ENCODE measurements at places on chromosomes 6 and 20.

DNA sequence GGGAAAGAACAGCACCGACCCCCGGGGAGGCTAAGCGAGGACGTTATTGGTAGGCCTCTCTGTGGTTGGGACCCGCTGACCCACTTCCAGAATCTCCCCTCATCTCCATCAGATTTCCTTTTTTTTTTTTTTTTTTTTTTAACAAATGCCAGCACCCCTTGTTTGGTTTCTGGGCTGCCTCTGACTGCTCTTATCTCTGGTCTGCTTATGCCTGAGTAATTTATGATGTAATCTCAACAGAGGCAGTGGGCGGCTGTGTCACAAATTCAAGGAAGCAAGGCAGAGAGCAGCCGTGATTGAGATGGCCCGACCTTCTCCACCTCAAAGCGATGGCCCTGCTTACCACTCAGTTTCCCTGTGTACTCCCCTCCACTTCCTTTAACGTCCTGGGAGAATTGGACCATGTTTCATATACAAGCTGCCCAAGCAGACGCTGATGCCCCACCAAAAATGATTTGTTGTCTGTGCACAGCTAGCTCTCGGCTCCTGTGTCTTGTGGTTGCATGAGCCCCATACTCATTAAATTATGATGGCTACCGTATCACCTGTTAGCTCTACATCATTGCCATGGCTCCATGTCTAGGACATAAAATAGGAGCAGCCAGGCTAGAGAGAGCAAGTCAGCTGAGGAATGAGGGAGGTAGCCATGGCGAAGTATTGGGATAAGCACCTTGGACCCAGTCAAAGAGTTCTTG, 98.1 kb downstream of the ZNF217 start:
- no peak for DNase-seq

DNA sequence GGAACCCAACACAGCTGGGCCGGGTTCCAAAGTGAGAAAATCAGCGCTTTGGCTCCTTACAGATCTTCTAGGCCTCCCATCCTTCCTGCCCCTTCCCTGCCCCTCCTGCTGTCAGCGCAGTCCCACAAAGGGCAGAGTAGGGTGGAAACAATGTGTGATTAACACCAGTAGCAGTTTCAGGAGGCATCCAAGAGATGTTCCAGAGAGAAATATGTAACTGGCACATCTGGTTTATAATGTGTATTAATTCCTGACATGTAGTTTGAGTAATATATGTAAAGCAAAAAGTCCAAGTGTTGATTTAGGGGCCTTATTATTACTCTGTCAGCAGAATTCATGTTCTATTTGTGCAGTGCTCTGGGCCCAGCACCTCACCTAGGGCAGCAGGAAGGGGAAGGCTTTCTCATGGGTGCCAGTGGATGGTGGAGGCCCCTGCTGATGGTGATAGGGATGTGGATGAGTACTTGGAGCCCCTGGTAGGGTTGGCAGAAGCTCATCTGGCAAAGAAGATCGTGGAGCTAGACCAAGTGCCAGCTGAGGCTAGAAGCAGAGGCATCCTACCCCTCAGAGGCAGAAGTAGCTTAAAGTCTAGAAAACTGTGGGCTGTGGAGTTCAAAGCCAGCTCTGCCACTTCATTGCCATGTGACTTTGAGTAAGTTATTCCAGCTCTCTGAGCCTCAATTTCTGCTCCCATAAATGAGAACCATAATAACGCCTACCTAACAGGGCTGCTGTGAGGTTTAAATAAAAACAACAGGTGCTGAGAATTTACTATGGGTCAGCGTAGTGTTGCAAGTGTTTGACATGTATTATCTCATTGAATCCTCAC, 22.4 kb upstream of the RALY start:
- DNase-seq, result no peak

DNA sequence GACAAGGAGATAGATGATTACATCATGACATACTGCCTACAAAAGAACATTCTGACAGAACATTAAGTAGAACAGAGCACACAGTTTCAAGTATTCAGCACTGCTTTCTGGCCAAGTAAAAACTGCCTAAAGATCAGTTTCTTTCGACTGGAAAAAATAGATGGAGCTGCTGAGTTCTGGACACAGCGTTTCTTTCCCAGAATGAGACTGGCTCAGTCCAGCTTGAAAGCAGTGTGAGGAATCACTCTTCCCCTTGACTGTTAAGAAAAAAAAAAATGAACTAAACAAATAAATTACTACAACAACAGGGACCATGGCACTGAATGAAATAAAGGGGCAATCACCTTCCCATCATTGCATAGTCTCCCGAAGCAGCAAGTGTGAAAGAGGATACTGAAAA, 4.4 kb upstream of the LYRM2 start:
- DNase-seq, result no peak

DNA sequence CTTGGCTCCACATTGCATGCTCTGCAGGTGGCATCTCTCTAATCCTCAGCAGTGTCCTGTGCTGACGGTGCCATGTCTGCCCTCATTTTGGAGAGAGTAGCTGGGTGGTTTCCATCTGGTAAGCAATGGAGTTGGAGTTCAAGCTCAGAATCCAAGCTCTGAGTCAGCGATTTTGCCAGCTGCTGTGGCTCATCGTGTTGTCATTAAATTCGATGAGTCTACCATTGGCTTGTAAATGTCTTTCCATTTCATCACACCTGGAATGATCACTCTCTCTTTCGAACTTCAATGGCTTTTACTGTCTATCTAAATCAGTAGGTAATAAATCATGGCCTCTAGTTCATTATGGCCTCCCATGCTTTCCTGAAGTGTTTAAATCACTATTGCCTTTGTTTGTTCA, 378.5 kb upstream of the TSHZ2 start:
- DNase-seq, result no peak

DNA sequence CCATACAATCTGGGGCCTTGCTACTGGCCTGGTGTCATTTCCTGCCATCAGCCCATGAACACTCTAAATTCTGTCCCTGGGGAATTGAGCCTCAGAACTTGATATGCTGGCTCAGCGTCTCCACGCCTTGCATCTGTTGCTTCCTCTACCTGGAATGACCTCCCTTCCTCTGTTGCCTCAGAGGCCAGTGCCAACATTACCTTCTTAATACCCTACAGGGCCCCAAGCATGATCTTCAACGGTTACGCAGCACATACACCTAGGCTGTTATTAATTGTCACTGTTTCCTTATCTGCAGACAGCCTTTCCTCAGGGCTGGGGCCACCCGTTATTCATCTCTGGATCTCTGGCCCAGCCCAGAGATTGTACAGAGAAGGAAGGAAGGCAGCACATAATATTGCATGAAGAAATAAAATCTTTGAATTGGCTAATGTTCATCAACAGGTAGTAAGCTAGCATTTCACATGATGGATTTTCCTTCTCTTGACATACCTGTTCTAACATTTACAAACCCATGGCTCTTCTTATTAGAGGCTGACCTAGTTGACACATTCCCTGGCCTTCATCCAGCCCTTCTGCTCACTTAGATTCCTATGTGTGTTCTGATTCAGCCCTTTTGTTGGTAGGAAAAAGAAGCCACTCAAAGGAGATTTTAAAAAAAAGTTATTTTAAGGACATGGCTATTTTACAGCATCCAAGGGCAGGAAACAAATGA, 8.4 kb upstream of the RNF182 start:
- no peak for DNase-seq

GRCh38 chr6:34539181-34539580, 16.9 kb downstream of the SPDEF start:
- DNase-seq, result no peak

DNA sequence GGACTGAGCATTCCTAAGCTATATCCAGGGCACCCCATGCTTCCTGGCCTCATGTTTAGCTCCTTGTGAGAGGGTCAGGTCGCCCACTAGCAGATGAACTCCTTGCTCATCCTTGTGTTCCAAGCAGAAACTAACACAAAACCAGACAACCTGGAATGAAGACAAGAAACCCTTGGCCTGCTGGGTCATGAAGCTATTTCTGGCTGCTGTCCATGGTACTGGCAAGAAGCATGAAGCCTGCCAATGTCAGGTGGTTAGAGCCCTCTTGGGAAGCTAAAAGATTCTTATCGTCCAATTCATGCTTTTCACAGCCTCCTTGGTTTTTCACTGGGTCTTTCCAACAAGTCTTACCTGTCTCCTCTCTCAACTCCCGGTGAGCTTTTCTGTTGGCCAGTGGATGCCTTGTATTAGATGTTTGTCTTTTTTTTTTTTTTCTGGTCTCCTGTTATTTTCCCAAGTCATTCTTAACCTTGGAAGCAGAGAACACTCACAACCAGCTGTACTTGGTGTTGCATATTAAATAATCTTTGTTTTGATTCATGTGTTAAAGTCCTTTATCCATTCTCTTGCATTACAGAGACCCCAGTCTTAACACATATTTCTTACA, 180.3 kb downstream of the ANKRD60 start:
- peak; percentile 44 for DNase-seq

All from SJSA1 (cell line).